RWPE1 (cell line): ENCODE measurements at places on chromosomes 12 and 14.

DNA sequence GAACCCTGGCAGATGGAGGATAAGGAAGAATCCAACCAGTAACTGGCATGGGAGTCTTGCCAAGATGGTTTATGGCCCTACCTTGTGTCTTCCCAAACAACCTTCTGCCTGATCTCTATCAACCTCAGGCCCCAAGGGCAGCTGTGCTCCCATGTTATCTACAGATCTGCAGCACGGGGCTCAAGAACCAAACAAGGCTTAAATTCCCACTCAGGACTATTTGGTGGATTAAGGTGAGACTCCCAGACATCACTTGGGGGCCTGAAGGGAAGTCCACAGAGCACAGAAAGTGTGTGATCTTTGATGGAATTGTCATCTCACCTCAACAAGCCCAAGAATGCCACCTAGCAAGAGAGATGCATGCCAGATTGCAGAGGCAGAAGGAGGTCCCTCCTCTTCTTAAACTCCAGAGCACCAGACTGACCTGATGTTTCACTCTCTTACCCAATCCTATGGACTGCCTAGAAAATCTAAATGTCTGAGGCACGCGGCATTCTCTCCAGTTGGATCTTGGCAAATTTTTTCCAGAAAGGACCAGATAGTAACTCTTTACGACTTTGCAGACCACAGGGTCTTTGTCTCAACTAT is 759.5 kb upstream of the TBX3 start:
- no peak for DNase-seq

DNA sequence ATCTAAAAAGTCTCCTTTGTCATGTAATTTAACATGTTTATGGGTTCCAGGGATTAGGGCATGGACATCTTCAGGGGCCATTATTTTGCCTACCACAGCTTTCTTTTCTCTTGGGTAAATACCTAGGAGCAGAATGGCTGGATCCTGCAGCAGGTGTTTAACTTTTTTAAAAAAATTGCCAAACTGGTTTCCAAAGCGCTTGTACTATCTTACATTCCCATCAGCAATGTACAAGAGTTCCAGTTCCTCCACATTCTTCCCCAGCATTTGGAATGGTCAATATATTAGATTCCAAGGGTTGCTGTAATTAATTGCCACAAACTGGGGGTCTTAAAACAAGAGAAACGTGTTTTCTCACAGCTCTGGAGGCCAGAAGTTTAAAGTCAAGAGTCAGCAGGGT is 27.7 kb upstream of the MYL2 start:
- DNase-seq: no peak

DNA sequence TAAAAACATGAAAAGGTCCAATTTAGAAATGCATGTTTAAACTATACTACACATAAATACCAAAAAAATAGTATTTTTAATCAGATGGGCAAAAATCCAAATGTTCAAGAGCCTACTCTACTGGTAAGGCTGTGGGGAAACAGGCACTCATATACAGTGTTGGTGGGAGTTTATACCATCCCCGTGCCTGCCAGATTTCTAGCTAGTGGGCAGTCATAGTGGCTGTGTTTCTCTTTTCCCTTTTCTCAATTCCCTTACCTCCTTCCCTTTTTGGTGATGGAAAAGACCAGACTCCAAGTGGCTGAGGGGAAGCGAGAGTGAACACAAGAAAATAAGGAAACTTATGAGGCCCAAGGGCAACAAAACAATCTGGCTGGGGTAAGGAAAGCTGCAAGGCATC is 14.7 kb downstream of the ZNF641 start:
- no peak for DNase-seq

DNA sequence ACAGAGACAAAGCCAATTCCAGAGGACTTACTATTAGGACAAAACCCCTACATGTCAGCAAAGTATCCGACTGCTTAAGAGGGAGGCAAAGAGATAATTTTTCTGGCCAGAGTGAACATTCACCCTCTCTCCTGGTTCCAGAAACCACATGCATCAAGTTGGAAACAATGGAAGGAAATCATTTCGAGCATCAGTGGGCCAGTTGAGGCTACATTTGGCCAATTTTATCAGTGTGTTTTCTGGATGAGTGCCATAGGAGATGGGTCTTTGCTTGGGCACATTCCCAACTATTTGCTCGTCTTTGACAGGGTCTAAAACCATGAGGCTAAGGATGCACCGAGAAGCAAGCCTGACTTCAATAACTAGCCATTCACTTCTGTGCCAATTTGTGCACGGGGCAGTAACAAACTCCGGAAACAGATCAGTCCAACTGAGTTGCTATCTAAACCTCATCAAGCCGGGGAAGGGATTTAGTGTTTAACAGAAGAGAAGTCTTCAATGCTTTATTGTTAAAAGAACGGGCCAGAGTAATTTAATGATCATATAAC is 17.4 kb downstream of the EGLN3 start:
- DNase-seq: no peak

DNA sequence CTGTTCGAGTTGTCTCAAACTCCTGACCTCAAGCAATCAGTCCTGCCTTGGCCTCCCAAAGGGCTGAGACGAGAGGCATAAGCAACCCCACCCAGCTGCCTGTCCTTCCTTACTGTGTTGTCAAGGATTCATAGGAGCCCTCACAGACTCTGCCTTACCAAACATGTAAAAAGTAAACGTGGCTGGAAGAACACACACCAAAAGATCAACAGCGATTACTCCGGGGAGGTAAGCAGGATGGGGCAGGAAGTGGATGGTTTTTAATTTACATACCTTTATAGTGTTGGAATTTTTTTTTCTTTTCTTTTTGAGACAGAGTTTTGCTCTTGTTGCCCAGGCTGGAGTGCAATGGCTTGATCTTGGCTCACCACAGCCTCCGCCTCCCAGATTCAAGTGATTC is 61.5 kb upstream of the EGLN3 start:
- no peak for DNase-seq

DNA sequence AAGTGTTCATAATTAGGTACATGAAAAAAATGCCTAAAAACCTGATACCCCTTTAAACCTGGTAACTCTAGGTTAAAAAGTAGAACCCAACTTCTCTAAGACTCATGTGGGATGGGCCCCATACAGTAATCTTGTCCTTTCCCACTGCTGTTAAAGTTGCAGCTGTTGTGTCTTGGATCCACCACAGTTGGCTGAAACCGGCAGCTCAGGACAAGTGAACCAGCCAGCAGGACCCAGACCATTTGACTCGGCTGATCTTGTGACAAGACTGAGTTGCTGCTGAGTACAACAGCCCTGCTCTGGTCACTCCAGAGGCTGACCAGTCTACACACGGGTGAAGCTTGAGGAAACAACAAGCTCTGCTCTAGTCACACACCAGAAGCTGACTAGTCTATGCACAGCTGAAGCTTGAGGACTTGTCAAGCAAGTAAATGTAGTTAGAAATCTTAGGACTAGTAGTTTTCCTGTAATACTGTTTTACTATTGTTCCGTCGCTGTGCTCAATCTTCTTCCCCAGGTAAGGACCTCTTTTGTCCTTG is 60.6 kb downstream of the DHRS2 start:
- no peak for DNase-seq

DNA sequence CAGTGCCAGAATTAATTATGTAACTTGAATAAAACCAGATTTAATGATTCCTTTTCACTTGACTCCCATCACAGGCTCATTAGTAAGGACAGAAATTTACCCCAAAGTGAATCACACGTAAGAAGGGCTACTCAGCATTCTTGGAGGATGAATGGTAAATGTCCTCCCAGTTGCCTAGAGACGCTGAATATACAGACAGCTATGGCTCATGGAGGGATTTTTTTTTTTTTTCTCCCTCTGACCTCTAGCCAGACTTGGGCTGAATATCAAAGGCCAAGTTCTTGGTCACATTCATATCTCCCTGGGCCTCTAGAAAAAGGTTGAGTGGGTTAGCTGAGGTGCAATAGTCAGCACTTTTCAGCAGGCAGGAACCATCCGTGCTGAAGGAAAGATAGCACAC is 77.5 kb downstream of the PHLDA1 start:
- peak; percentile 96 for DNase-seq

GRCh38 chr12:107390414-107390813 is 295.2 kb upstream of the PWP1 start:
- no peak for DNase-seq

DNA sequence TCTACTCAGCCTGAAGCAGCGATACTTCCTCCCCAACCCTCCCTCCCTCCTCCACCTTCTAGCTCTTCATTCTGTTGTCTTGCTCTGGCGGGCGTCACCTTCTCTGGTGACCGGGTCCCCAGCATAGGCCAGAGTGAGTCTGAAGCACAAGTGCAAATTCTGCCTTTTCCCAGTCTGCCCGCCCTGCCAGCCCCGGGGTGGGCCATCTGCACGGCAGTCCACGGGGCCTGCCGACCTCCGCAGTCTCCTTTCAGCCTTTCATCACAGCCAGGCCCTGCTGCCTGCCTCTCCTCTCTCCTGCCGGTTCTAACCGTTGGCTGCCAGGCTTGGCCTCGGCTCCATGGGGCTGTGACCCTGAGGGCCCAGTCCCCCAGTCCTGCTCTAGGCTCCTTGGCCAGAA is 58.7 kb downstream of the TESC start:
- DNase-seq: no peak

- DNase-seq: no peak
These were observed 13.2 kb upstream of the OR11G2 start for GRCh38 chr14:20177433-20177974.

- no peak for DNase-seq
These were observed 6.8 kb downstream of the TMCC3 start for GRCh38 chr12:94643606-94644005.

DNA sequence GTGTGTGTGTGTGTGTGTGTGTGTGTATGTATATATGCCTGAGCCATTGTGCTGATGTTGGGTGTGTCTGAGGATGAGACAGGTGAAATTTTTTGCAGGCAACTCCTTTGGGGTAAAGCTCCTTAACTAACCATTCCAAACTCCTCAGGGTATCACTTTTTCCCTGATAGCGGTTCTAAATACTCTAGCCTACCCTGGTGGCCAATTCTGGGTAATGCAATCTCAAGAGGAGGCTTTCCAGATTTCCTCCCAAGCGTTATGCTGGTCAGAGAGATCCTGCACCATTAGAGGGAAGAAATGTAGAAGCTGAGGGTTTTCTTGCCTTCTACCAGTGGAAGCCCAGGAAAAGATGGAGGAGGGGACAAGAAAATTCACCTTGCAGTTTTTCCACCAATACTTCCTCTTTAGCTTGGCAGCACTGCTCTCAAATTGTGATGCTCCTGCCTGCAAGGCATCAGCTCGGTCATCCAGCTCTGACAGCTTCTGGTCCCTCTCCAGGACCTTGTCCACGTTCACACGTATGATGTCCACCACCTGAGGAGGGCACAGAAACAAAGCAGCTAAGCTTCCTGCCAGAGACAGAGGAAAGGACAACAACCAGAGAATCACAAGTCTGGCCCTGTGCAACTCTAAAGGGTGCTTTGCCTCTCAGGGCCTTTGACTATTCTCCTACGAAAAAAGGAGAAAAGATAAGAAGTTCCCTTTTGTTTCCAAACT is 4.9 kb downstream of the VAMP1 start:
- peak; percentile 68 for DNase-seq

GRCh38 chr14:71659159-71659558 is 273.1 kb upstream of the RGS6 start:
- no peak for DNase-seq

- no peak for DNase-seq
These were observed 140.0 kb downstream of the TMEM121 start for GRCh38 chr14:105666420-105666819.

- DNase-seq: no peak
These were observed 33.0 kb downstream of the ABCC9 start for GRCh38 chr12:21907948-21908837.

DNA sequence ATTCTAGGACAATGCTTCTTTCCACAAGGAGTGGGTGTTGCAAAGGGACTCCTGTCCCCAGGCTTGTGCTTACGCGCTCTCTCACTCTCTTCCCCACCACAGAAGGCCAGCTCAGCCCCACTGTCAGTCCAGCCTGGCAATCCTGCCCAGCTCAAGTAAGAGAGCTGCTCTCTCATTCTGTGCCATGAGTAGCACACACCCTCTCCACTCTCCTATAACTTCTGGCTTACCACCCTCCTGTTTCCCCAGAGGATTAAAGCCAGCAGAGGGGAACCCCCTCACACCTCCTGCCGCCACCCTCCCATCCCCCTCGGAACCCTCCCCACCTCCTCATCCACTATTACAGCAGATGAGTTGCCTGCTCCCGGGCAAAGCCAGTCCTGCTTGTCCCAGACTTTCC is 17.1 kb downstream of the NCKAP5L start:
- no peak for DNase-seq

GRCh38 chr12:59079472-59079871 is 159.2 kb upstream of the LRIG3 start:
- DNase-seq: peak; percentile 18

DNA sequence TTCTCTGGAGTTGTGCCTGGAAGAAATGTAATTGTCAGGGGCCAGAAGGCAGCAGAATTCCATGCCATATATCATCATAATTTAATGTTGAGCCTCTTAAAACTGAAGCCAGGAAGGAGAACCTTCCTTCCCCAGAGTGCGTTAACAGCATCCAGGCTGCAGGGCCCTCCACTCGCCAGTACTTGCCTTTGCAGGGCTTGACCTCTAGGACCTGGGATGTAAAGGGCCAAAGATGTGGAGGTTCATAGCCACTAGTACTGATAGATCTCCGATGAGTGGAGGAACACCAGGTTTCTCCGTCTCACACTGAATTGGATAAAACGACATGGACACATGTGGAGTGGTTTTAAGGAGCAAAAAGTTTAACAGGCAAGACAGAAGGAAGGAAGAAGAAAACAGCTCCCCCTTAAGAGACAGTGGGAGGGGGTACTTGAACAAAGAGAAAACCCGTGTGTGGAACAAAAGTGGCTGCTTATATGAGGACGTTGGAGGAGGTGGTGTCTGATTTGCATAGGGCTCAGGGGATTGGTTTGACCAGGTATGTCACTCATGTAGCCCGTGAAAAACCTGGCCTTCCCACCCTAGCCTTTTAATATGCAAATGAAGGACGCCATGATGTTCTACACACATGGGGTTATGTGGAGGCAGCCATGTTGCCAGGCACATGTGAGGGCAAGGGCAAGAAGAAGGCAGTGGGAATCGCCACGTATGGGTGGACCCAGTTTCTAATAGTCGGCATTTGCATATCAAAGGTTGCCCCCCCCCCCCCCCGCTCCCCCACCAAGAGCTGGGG is 38.8 kb upstream of the WSCD2 start:
- DNase-seq: no peak

DNA sequence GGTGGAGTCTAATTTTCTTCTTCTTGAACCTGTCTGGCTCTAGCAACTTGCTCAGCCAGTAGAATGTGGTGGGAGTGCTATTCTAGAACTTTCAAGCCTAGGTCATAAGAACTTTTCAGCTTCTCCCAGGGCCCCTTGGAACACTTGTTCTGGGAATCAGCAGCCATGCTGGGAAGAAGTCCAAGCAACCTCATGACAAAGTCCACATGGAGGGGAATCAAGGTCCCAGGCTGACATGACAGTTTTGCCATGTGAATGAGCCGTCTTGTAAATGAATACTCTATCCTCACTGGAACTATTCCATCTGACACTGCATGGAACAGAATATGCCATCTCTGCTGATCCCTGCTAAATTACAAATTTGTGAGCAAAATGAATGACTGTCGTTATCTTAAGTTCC is 214.2 kb upstream of the TBX3 start:
- DNase-seq: no peak

- no peak for DNase-seq
These were observed 107.3 kb downstream of the CACNA1C start for GRCh38 chr12:2160043-2160442.

GRCh38 chr14:31194095-31194494 is 13.5 kb downstream of the HECTD1 start:
- no peak for DNase-seq

GRCh38 chr12:66679461-66680084 is 697 bp upstream of the GRIP1 start:
- DNase-seq: no peak
